ENCODE measurements at places on chromosomes 16 and 17.
A peak's percentile ranks its signal among the peaks of the same experiment; 100 is the strongest.

- peak; percentile 85 for DNase-seq
Measured at GRCh38 chr16:88803264-88803987, at the start of gene CDT1. CDT1 (plus strand) TSS chr16:88803789; CDS start chr16:88803832, 43 bp downstream.

- DNase-seq = no peak
Measured at GRCh38 chr16:23505180-23505665, 5.1 kb downstream of the GGA2 start.

DNA sequence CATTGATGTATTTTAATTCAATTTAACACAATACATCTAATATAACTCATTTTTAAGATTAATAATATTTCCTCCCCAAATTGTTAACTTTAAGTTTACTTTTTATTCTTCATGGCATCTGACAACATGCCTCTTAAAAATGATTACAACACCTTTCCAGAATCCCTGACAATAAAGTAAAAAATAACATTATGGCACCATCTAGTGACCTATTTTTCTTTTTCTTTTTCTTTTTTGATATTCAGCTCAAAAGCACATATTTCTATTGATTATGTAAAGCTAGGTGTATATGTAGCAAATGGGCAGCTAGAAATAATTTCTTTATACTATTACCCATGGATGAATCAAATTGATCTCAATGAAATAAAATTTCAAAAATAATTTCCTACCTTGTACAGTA lies 834.3 kb upstream of the CDH8 start:
- DNase-seq = no peak

GRCh38 chr16:3610698-3611145 lies 684 bp downstream of the SLX4 start:
- DNase-seq = no peak

GRCh38 chr17:18115517-18115916 lies 7.0 kb downstream of the MYO15A start:
- DNase-seq = no peak

- DNase-seq = no peak
Measured at GRCh38 chr16:55130911-55131310, 193.1 kb upstream of the IRX6 start.

GRCh38 chr17:51860954-51861561 lies 297.5 kb downstream of the CA10 start:
- DNase-seq = no peak

DNA sequence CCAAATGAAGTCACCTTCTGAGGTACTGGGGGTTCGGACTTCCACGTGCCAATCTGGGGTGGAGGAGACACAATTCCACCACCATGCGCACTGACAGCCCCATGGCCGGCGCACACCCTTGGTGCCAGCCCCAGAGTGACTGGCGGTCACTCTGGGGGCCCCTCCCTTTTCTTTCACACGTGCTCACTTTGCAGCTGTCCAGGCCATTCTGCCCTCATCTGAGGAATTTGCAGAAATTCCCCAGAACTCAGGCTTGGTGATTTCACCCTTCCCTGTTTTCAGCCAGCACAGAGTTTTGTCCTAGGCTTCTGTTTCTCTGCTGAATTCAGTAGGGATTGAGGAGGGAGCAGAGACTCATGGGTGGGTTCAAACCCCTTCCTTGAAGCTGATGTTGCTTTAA lies 54.8 kb downstream of the CDRT4 start:
- no peak for DNase-seq

- no peak for DNase-seq
Measured at GRCh38 chr16:86598607-86599565, 20.5 kb downstream of the FOXL1 start.

DNA sequence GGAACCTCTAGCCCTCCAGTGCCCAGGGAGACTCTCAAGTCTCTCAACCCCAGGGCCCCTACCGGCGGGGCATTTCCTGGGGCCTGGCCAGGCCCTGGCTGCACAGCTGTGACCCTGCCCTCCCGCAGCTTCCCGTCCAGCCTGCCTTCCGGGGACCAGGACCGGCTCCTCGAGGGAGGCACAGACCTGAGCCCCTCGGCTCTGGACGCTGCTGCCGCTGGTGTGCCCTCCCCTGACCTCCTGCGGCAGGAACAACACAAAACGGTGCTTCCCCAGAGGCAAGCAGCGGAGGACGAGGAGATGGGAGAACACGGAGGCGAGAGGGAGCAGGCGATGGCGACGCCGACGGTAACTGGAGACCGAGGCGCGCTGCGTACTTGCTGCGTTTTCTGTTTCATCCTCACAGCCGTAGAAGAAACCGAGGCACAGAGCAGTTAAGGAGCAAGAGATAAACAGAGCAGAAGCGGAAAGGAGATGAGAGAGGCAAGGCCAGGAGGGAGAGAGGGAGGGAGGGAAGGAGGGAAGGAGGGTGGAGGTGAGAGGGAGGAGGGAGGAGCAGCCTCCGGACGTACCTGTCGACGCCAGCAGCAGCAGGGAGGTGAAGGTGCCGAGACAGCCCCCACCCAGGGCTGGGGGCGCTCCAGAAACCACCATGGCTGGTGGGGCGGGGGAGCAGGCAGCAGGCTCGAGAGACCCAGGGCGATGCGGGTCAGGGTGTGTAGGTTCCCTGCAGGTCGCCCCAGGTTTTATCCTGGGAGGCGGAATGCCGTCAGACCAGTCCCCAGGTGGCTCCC lies at the start of gene PRSS22:
Gene PRSS22 (minus strand): TSS at position 720 of the 794 bp plus-strand sequence. CDS start 66 bp downstream, at position 654.
- no peak for DNase-seq

- DNase-seq = no peak
Measured at GRCh38 chr16:71769222-71769621, 39.4 kb downstream of the AP1G1 start.

GRCh38 chr17:77318491-77319210 lies 177.9 kb downstream of the SEC14L1 start:
- DNase-seq = no peak

DNA sequence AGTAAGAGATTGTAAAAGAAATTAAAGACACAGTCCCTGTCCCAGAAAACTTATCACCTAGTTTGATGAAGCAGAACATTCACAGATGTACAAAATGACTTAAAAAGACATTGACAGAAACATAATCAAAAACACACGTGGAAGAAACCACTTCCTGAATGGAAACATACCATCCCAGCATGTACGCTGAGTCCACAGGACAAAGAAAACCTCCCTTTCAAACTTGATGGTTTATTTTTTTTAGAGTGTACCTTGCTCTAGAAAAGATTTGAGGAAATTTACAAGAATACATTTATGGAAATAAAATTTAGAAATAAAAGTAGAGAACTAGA lies 140.9 kb downstream of the PMP22 start:
- no peak for DNase-seq

- DNase-seq = no peak
Measured at GRCh38 chr16:75640598-75640997, 6.9 kb downstream of the KARS1 start.

DNA sequence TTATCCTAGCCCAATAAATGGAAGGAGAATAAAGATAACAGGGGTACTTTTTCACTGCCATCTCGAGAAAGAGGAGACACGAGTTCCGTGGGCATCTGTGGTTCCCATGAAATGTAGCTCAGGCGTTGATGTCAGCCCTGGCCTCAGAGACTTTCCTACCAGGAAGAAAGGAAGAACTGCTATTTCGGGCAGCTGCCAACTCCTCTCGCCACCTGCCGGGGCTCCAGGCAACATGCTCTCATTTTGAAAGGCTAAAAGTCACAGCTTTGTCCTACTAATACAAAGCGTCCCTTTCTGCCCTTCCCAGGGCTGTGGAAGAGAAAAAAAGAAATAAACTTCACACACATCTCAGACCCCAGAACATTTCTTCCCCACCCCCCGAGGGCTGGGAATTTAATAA lies 65.8 kb downstream of the DHRS7C start:
- no peak for DNase-seq

DNA sequence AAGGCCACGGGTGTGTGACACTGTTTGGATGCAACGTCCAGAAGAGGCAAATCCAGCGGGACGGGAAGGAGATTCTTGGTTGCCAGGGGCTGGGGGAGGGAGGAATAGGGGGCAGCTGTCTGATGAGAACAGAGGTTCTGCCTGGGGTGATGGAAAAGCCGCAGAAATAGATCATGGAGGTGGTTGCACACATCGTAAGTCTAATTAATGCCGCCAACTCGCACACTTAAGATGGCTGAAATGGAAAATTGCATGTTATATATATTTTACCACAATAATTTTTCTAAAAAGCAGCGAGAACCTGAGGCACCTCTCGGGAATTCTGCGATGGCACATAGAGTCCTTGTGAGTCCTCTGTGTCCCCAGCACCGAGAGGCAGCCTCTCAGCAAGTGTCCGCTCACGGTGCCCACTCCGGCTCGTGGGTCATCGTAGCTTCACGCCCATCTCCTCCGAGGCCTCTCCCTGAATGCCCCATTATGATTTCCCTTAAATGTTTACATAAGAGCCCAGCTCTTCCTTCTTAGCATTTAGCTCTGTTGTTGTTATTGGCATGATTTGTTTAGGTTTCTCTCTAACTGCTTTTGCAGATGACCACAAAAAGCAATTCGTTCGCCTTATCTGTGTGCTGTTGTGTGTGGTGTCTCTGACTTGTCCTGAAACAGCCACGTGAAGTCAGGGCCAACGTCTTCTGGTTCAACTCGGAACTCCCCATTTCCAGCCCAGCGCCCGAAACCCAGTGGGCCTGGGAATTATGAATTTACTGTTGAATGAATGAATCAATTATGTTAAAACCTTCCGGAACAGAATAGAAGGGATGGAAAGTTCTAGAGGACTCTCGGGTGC lies 7.7 kb downstream of the WFDC1 start:
- no peak for DNase-seq

GRCh38 chr17:61250335-61250890 lies 149.2 kb upstream of the TBX2 start:
- DNase-seq = no peak

GRCh38 chr16:27232901-27233625 lies 29.7 kb downstream of the KDM8 start:
- no peak for DNase-seq

GRCh38 chr16:58264961-58265479 lies 29.8 kb downstream of the PRSS54 start:
- no peak for DNase-seq

DNA sequence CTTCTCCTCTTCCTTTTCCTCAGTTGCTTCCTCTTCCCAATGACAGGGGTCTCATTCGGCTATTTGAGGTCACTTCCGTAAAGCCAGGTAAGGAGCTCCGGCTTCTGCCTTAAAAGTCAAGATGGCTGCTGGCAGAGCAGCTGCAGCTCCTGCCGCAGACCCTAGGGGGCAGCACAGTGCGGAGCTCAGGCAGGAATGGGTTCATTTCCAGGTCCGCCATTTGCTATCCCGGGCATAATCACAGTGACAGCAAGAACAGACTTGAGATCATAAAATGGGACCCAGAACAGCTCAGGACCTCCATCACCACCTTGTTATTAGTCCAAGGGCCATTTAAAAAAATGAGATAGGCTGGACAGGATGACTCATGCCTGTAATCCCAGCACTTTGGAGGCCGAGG lies 199.5 kb downstream of the ZNF18 start:
- no peak for DNase-seq

DNA sequence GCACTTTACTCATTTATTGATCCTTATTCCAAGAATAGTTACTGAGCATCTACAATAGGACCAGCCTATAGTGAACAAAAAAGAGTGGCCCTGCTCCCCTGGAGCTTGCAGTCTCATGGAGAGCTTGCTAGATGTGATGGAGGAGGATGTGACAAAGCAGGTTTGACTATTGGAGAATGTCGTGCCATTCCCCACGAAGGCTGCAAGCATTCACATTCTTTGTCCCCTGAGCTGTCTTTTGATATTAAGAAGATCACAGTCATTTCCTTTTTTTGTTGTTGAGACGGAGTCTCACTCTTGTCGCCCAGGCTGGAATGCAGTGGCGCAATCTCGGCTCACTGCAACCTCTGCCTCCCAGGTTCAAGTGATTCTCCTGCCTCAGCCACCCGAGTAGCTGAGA lies 115.0 kb upstream of the ADAMTS18 start:
- no peak for DNase-seq

DNA sequence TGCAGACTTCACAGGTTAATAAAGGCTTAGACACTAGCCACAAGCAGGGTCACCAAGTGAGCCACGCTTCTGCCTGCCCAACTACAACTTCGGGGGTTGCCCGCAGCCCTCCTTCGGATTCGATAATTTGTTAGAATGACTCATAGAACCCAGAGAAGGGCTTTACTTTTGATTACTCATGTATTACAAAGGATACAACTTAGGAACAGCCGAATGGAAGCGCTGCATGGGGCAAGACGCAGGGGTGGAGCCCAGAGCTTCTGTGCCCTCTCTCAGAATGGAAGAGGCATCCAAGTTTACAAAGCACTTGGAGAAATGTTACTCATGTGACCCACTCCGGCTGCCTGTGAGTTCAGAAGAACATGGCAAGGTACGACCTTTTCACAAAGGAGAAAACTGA lies 7.5 kb upstream of the CDH5 start:
- DNase-seq = no peak

DNA sequence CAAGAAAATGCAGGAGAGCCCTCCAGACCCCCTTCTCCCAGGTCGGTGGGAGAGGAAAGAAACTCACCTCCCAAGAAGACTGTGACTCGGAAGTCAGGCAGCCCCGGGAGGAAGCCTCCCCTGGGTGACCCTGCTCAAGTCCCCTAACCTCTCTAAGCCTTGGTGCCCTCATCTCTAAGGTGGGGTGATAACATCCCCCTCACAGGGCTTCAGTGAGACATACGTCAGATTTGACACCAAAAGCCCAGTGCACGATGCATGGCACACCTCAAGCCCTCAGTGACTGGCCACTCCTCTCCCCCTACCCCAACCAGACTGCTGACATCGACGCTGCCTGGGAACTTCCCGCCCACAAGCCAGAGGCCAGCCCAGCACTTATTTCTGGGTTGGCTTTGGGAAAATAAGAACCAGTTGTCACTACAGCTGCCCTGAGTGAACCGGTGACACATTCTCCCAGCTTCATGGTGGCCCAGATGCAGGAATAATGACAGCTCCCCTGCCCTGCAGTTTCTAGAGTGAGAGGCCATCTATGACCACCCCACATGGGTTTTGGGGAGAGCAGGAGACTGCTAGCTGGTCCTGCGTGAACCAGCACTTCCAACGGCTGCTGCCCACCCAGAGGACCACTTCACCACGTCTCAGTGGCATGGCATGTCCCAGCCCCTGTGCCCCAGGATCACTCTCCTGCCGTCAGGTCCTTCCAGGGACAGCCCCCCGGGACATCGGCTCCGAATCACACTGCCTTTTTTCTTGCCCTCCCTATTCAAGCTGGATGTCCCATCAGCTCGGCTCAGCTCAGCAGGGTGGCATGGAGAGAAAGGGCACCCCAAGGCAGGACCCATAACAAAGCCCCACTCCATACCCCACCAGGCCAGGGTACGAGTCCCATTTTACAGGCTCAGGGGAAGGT lies 9.5 kb downstream of the KNOP1 start:
- no peak for DNase-seq
